ENCODE measurements at places on chromosomes 12 and 14. TPM values are rescaled to one million over a fixed set of nuclear protein-coding genes. Genes with fewer than 3 reads are reported as not detected.

SRSF5 gene
- 191 TPM for total RNA-seq

- H3K27ac ChIP-seq = no peak overlapping the region
- H3K36me3 ChIP-seq = no peaks in the 10 kb centered on the region
- H3K4me1 ChIP-seq = no peaks in the 10 kb centered on the region
- no peaks in the 10 kb centered on the region for H3K27me3 ChIP-seq
- no peak for ATAC-seq
- H3K4me3 ChIP-seq = no peak overlapping the region
These were observed 82.3 kb downstream of the SLC38A4 start for GRCh38 chr12:46743456-46743855.

DNA sequence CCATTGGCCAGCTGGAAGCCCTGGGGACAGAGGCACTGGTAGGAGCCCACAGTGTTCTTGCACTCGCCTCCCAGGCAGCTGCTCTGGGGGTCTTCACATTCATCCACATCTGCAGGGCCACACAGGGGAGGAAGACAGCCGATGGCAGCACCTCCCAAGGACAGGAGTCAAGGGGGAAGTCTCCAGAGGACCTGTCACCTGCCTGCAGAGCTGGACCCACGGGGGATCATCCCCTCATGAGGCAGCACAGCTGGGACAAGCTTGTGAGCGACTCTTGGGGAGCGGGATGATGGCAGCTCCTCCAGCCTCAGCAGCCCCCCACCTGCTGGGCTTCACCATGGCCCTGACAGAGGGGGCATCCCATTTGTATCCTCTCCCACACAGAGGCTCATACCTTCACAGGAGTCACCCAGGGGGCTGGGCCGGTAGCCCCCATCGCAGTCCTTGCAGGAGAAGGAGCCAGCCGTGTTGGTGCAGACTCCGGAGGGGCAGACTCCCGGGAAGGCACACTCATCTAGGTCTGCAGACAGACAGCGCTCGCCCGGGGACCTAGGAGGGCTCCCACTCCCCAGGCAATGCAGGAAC is 15.4 kb downstream of the ISCA2 start:
- H3K4me3 ChIP-seq = no peak overlapping the region
- no peak overlapping the region for H3K27ac ChIP-seq
- H3K36me3 ChIP-seq = no peaks in the 10 kb centered on the region
- H3K4me1 ChIP-seq = no peaks in the 10 kb centered on the region
- no peak for ATAC-seq

DNA sequence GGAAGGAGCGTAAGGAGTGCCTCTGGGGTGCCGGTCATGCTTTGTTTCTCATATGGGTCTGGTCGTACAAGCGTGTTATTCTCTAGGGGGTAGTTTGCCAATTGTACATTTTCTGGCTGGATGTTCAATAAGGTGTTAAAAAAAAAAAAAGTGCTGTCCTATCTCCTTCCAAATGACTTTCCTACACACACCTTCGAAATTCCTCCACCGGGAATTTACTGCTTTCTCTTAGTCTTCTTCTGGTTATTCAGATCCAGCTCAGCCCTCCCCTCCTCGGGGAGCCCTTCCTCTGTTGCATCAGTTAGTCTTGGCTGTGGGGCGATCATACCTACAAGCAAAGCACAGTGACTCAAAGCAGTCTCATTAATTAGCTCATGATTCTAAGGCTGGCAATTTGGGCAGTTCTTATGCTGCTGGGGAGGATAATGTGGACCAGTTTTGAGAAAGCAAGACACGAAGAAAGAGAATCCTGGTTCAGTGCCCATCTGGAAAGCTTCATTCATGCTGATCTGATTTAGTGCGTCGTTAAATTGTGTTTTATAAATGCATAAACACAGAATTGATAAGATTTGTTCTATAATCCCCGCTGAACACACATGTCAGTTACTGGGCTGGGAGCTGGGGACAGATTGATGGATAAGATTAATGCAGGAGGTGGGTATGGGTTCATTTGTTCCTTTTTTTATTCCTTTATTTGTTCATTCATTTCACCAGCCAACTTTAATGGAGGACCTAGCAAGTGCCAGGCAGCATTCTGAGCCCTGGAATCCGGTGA is 9.2 kb upstream of the CLMN start:
- no peaks in the 10 kb centered on the region for H3K27me3 ChIP-seq
- no peaks in the 10 kb centered on the region for H3K4me1 ChIP-seq
- no peak overlapping the region for H3K27ac ChIP-seq
- ATAC-seq = no peak

DNA sequence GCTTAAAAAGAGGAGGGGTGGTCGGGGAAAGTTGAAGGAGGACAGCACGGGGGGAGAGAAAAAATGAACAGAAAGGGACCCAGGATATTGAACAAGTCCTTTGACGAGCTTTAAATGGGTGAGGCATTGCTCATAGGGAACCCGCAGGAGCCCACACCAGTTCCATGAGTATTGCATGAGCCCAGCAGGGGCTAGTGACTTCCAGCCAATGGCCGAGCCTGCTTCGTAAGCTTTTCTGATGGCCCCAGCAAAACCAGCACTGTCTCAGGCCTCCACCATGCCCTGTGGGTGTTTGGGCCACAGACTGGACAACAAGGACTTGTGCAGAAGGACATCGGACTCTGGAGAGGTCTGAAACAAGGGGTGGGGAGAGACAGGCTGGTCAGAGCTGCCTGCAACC is 109.5 kb downstream of the ZFP36L1 start:
- peak; percentile 1 for ATAC-seq
- no peaks in the 10 kb centered on the region for H3K27me3 ChIP-seq
- H3K36me3 ChIP-seq = no peaks in the 10 kb centered on the region
- peaks cover 76% of the 10 kb centered on the region for H3K4me1 ChIP-seq

- no peak overlapping the region for H3K27ac ChIP-seq
- no peak for ATAC-seq
- no peaks in the 10 kb centered on the region for H3K36me3 ChIP-seq
- H3K4me1 ChIP-seq = no peaks in the 10 kb centered on the region
These were observed 128.8 kb downstream of the CHST11 start for GRCh38 chr12:104585448-104586055.

- no peak for ATAC-seq
- peaks cover 55% of the 10 kb centered on the region for H3K4me1 ChIP-seq
- no peak overlapping the region for H3K4me3 ChIP-seq
- H3K27ac ChIP-seq = no peak overlapping the region
These were observed 195.9 kb upstream of the PLEKHG7 start for GRCh38 chr12:92506891-92507290.

TAS2R7 gene
- not detected for total RNA-seq

All from gastroesophageal sphincter (tissue), 4 donors.